ENCODE measurements at places on chromosomes 7 and 10.
A peak's percentile ranks its signal among the peaks of the same experiment; 100 is the strongest.

- no peak for DNase-seq
Measured at GRCh38 chr10:101260764-101261481, 31.7 kb upstream of the LBX1 start.

DNA sequence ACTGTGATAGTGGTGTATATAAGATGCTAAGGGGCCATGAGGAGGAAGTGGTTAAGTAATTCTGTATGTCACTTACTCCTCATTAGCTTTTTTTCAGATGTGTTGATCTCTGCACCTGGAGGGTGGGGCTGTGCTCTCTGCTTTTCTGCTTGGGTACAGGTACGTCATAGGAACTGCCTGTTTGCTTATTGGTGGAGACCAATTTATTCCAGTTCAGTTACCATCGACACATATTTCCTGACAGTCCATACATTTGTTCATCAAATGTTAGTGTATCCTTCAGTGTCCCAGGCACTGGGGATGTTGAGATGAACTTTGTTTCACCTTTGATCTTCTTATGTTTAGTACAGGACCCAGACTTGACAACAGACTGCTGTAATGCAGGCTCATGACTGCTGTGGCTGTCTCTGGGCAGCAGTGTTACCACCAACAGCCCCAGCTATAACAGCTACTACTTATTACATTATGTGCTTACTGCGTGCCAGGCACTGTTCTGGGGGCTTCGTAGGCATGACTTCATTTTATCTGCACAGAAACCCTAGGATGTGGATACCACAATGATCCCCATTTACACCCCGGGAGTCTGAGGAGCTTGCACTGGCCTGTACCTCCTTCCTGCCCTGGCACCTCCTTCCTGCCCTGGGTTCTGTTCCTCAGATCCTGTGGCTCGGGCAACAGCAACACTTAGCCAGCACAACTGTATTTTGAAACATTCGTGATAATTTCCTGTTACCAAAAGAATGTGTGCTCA lies 87.4 kb downstream of the BUB3 start:
- DNase-seq: peak; percentile 55

DNA sequence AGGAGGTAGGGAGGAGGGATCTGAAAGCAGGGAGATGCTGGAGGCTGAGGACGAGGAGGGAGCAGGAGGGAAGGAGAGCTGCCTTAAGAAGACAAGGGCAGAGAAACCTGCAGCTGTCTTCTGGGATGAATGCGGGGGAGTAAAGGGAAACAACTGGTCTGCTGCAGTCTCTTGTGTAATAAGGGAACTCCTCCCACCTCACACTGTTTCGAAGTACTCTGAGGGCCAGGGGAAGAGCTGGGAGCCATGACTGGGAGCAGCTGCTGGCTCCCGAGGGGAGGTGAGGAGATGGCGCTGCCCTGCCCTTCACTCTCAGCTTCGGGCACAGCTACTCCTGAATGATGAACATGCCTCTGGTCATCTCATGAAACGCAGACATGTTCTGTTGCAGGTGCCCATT lies 65.1 kb downstream of the CLEC2L start:
- no peak for DNase-seq

- DNase-seq: no peak
Measured at GRCh38 chr7:4840079-4840501, 21.7 kb downstream of the PAPOLB start.

DNA sequence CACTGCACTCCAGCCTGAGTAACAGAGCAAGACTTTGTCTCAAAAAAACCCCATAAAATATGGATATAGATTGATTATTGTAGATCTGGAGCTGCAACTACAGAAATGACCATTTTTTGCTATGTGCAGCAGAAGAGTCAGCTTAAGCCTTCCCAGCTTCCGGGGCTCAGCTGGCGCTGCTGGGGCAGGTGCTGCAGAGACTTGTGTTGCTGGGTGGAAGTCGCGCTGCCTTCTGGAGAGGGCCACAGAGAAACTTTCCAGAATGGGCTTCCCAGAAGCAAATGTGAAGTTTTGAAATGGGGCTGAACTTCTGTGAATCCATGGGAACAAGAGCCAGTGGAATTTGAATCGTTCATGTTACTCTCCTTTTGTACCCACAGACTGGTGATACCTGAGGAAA lies 37.3 kb upstream of the RSBN1L start:
- DNase-seq: no peak

GRCh38 chr7:37208528-37208927 lies 240.1 kb downstream of the ELMO1 start:
- DNase-seq: no peak

DNA sequence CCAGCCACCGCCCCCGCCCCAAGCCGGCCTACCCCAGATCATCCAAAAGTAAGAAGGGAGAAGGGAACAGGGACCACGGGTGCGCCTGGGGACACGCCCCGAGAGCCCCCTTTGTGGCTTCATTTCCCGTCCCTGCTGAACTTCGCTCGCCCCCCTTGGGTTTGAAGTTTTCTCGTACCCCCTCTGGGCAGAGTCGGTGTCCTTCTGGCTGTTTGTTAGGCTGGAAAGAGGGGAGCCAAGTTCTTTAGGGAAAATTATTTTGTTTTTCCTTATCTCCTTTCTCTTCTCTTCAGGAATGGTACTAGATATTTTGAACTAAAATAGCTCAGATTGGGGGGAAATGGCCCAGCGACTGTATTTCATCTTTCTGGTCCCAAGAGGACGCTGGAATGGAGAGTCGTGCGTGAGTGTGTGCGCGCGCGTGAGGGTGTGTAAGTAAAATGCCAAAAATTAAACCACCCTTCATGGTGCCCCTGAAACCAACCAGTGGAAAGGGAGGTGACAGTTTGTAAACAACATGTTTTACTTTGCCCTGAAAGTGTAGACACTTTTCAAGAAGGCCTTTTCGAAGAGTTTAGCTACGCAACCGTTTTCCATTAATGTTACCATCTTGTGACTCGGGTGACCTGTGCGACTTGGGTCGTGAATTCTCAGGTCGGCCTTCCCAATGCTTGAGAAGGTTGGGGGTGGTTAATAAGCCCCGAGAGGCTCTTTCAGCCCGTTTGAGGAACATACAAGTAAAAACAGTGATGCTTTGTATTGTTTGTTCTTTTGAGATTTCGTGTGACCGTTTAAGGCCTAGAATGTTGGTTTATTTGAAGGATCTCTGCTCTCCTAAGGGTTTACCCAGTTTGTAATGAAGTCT lies 694 bp downstream of the RBM20 start:
- DNase-seq: no peak

- no peak for DNase-seq
Measured at GRCh38 chr7:90250601-90251303, 5.8 kb downstream of the CFAP69 start.

DNA sequence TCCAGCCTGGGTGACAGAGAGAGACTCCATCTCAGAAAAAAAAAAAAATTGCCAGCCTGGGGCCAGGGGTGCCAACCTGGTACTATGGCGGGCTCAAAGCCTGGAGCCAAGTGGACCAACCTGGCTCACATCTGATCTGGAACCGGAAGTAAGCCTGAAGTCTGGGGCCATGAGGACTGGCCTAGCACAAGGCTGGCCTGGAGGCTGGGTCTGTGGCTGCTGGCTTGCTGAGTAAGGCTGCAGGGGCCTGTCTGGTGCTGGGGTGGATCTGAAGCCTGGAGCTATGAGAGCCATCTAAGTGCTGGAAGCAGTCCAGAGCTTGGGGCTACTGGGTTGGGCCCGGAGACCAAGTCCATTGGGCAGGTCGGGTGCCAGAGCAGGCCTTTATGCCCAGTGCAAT lies 84.9 kb downstream of the CCDC3 start:
- no peak for DNase-seq

DNA sequence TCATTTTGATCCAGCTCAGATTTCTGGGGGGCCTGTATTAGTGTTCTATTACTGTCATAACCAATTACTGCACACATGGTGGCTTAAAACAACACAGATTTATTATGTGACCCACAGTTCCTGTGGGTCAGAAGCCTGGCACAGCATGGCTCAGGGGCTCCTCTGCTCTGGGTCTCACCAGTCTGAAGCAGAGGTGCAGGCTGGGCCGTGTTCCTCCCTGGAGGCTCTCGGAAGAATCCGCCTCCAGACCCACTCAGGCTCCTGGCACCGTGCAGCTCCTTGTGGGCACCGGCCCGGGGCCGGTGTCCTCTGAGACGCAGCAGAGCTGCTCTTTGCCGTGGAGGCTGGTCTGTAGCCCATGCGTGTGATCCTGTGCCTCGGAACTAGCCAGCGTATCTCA lies 61.5 kb downstream of the RAMP3 start:
- no peak for DNase-seq

Data from effector CD4-positive, alpha-beta T cell (primary cell).